ENCODE measurements at places on chromosomes 13 and 19. TPM values are rescaled to one million over a fixed set of nuclear protein-coding genes. Genes with fewer than 3 reads are reported as not detected.
A peak's percentile ranks its signal among the peaks of the same experiment; 100 is the strongest.

SIGLEC8 gene
- 2.1 TPM for total RNA-seq

DAND5 gene
- not detected for total RNA-seq

ZNF229 gene
- total RNA-seq: 3.0 TPM

DNA sequence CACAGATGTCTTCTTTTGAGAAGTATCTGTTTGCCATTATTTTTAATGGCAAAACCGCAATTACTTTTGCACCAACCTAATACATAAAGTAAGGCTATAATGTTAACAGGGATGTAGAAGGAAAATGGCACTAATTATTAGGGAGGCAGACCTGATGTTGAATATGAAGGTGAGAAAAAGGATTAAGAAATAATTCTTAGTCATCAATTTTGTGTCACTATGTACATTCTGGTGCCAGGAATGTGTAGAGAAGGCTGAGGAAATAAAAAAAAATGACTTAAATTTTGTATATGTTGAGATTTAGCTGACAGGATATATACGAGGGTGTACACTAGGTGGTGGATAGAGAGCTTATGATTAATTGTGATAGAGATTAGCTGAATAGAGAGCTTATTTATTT is 12.6 kb downstream of the ZNF585B start:
- DNase-seq: no peak

DNA sequence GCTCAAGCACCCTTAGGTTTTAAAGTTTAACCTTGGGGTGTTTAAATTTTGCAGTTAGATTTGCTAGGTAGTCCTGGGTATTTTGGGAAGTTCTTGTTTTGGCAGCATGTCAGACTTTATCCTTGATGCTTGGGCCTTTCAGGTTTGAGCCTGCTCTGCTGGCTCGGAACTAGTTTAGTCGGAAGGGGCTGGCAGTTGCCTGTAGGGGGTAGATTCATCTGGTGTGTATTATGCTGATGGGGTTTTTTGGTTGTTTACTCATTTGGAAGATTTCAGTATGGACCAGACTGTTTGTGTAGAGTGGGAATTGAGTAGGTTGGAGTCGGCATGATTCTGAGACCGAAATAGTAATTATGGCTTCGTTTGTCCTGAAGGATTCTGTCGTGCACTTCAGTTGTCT is 15.1 kb downstream of the ILF3 start:
- no peak for DNase-seq

GRCh38 chr19:408902-409515 is at the start of gene C2CD4C:
Gene C2CD4C (minus strand): TSS chr19:409147. CDS start chr19:408361, 786 bp downstream.
- DNase-seq: peak; percentile 66
